Cardiac muscle cell (in vitro differentiated cells and primary cell): ENCODE measurements at places on chromosomes 11 and 22. TPM values are rescaled to one million over a fixed set of nuclear protein-coding genes. Genes with fewer than 3 reads are reported as not detected.
A peak's percentile ranks its signal among the peaks of the same experiment; 100 is the strongest.

DNA sequence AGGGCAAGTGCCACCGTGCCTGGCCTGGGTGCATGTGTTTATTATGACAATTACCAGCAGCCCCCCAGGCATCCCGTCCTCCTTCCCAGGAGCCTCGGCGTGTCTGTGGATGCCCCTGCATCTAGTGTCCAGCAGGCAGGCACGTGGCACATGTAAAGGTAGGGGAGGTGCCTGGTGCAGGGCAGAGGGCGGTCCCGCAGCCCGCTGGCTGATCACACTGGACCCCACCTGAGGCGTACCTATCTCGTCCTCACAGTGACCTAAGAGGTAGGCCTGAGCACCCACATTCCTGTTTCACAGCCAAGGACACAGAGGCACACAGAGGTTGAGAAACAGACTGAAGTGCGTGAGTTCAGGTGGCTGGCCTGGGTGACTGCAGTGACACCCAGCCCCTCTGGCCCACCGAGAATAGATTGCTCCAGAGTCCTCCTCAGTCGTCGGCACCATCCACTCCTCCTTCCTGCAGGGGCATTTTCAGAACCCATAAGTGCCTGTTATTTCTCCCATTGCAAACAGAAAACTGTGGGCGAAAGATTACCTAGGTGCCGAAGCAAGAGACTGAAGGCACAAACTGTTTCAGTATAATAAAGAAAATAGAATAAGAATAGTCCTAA lies 3.0 kb upstream of the PHRF1 start:
- DNase-seq = no peak

PHLDA2 gene
- polyA plus RNA-seq = 0.73 and 3.8 TPM in 2 replicates

DNA sequence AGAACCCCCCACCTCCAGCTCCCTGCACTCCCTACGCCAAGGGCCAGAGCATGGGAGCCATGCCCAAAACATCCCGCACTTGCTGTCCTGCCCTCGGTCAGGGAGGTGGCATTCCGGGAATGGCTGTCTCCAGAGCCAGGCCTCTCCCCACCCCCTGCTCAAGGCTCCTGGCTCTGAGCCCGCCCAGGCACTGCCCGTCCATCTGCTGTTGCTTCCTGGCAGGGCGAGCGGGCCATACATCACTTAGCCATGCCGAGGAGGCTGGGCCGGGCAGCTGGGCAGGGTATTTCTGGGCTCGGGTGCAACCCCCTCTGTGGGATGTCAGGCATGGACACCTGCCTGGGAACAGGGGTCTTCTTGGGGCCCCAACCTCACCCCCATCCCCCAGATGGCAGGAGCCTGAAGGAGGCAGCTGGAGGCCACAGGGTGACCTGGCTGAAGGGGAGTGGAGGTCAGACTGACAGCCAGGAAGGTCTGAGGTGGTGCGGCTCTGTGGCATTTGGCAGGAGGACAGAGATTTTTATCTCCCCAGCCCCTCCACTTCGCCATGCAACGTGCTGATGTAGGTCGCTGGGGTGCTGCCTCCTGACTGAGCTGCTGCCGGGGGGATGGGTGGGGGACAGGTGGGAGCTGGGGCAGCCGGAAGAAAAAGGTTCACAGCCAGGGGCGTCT lies 8.7 kb upstream of the CABP7 start:
- DNase-seq = no peak

- peak; percentile 94 for DNase-seq
Observed at GRCh38 chr22:50185375-50186087, at the start of gene TRABD. TSS of gene TRABD (plus strand) at chr22:50185913. CDS start at chr22:50193061, 7,148 bp downstream.

FOLR1 gene
- polyA plus RNA-seq = 3.1 and 3.9 TPM in 2 replicates

- peak; percentile 70 for DNase-seq
Observed at GRCh38 chr11:450809-451451, 851 bp downstream of the PTDSS2 start.

DNA sequence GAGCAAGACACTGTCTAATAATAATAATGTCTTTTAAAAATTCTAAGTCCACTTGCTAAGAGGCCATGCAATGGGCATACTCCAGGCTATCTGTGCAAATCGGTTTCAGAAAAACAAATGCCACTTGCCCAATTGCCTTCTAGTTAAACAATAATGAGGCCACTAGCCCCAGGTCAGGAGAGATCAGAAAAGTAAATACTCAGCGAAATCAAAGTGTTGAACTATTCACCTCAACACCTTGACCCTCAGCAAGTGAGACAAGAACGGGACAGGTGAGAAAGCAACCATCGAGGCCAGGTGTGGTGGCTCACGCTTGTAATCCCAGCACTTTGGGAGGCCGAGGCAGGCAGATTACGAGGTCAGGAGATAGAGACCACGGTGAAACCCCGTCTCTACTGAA lies 72.3 kb upstream of the SYN3 start:
- DNase-seq = no peak

GRCh38 chr11:131692151-131692550 lies 321.7 kb downstream of the NTM start:
- no peak for DNase-seq

GRCh38 chr11:44702889-44703288 lies 23.9 kb upstream of the TSPAN18 start:
- peak; percentile 65 for DNase-seq

DNA sequence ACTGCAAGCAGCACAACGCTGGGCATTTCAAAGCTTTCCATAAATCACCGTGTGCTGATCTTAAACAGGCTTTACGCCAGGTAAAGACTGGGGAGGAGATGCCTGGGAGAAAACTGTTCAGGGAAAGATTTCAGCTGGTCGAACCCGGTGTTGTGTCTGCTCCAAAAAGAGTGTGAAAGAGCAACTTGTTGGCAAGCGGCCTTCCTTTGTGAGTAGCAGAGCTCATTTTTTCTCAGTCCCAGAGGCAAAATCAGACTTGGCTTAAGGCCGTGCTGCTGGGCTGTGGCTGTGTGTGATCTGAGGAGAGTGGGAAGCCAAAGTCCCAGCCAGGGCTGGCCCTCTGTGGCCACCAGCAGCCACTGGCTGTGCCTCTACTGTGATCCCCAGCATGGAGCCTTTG lies 75.7 kb upstream of the E2F8 start:
- DNase-seq = no peak
